Chondrocyte (in vitro differentiated cells): ENCODE measurements at places on chromosomes 2 and 18. TPM values are rescaled to one million over a fixed set of nuclear protein-coding genes. Genes with fewer than 3 reads are reported as not detected.

Gene RAB6D
- 0.07 TPM in 1 of 3 replicates, not detected in the others for total RNA-seq

- no peaks in the 10 kb centered on the region for H3K27me3 ChIP-seq
- no peak overlapping the region for H3K4me3 ChIP-seq
- peaks cover 43% of the 10 kb centered on the region for H3K4me1 ChIP-seq
- no peak for DNase-seq
- peak overlapping the region; percentile 66 for H3K27ac ChIP-seq
- H3K36me3 ChIP-seq, result no peaks in the 10 kb centered on the region
Observed at GRCh38 chr2:37894047-37894446, 31.0 kb upstream of the RMDN2 start.

DNA sequence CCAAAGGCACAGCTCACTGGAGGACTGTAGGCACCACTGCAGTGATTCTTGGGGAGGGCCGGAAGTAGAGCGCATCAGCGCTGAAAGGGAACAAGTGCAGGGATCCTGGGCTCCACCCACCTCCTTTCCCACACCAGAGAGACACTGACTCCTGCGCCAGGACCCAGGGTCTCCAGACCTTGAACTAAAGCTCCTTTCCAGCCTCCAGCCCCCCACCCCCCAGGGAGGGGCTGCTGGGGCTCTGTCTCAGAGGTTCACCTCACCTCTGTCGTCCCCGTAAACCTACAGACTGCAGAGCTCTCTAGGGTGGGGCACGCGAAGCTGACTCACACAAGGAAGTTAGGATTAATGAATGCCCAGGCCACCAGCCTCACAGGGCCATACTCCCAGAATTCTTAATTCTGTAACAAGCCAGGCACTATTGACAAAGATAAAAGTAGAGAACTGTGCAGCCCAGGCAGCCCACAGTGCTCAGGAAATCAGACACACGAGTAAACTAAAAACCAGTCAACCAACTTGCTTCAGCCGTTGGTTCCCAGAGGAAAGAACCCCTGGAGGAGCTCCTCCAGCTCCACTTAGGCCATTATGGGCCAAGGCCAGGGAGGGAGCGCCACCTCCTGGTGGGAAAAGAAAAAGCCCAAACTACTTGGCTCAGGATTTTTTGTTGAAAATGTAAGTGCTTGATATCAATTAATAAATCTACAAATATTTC lies 45.1 kb upstream of the ACAA2 start:
- no peak overlapping the region for H3K4me3 ChIP-seq
- DNase-seq, result no peak
- H3K36me3 ChIP-seq, result no peaks in the 10 kb centered on the region
- no peak overlapping the region for H3K27ac ChIP-seq
- peaks cover 2% of the 10 kb centered on the region for H3K27me3 ChIP-seq

Gene PLGLB2
- total RNA-seq, result 3.7 to 6.5 TPM (median 4.8 TPM) in 3 replicates

Gene CHST10
- total RNA-seq, result 9.8 to 11.1 TPM (median 10.8 TPM) in 3 replicates

DNA sequence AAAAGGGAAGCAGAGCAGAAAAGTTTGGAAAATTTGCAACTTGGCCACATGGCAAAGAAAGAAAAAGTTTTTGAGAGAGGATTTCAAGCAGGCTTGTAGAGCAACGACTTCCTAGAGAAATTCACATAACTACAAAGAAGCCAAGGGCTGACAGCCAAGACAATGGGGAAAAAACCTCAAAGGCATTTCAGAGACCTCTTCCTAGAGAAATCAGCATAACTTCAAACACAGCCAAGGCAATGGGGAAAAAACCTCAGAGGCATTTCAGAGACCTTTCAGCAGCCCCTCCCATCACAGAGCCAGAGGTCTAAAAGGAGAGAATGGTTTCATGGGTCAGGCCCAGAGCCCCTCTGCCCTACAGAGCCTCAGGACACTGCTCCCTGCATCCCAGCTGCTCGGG lies 7.2 kb downstream of the ADI1 start:
- H3K4me1 ChIP-seq, result peaks cover under 1% of the 10 kb centered on the region
- no peaks in the 10 kb centered on the region for H3K27me3 ChIP-seq
- H3K27ac ChIP-seq, result no peak overlapping the region
- H3K4me3 ChIP-seq, result no peak overlapping the region
- no peak for DNase-seq

- peak overlapping the region; percentile 55 for H3K4me3 ChIP-seq
- H3K27ac ChIP-seq, result peak overlapping the region; percentile 100
- DNase-seq, result no peak
- H3K36me3 ChIP-seq, result no peaks in the 10 kb centered on the region
Observed at GRCh38 chr2:11405599-11406266, 60.2 kb downstream of the E2F6 start.

Gene MC4R
- total RNA-seq, result not detected in 3 replicates

- DNase-seq, result no peak
- H3K36me3 ChIP-seq, result peaks cover 8% of the 10 kb centered on the region
- peaks cover 8% of the 10 kb centered on the region for H3K4me1 ChIP-seq
- no peak overlapping the region for H3K4me3 ChIP-seq
Observed at GRCh38 chr2:126725580-126725979, 69.6 kb downstream of the GYPC start.

DNA sequence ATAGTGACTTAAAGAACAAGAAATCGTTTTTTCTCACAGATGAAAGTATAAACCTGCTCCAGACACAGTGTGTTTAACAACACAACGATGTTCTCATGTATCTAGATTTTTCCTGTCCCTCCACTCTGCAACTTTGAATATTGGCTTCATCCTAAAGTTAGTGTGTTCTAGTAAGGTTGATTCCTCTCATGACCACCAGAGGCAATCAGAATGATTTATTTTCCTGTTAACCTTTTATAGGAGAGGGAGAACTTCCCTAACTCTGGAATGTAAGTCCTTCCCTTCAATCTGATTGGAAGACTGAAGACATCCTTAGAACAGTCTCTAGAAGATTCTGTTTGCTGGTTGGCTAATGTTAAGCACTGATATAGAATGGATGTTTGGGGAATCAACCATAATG lies 41.0 kb upstream of the TAF4B start:
- H3K36me3 ChIP-seq, result no peaks in the 10 kb centered on the region
- peaks cover 2% of the 10 kb centered on the region for H3K27me3 ChIP-seq
- no peak for DNase-seq
- H3K27ac ChIP-seq, result no peak overlapping the region
- no peak overlapping the region for H3K4me3 ChIP-seq
- H3K4me1 ChIP-seq, result no peaks in the 10 kb centered on the region

GRCh38 chr2:101302016-101302415 lies 6.5 kb downstream of the RNF149 start:
- no peak overlapping the region for H3K4me3 ChIP-seq
- no peak for DNase-seq
- H3K4me1 ChIP-seq, result peaks cover 57% of the 10 kb centered on the region
- peaks cover 2% of the 10 kb centered on the region for H3K36me3 ChIP-seq
- no peaks in the 10 kb centered on the region for H3K27me3 ChIP-seq

DNA sequence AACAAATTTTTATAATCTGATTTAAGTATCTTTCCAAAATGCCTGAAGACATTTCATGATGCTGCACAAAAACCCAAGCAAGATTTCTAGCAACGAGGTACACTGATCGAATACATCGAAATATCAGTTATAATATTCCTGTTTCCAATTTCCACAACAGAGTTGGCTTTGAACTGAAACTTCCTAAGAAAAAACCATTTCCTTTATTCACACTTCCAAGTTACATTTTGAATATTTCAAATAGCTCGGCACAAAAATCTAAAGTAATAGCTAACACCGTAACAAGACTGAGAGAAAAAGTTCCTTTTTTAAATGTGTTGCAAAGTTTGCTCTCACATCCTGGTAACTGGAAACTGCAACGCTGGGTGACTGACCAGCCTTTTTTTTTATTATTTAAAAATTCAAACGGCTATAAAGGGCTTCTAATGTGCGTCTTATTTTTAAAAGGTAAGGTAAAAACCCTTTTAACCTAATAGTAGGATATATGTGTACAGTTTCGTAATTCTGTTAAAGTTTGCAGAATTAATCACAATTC lies 1.7 kb downstream of the HNRNPLL start:
- no peak for DNase-seq
- peak overlapping the region; percentile 88 for H3K4me3 ChIP-seq
- peak overlapping the region; percentile 98 for H3K27ac ChIP-seq
- H3K4me1 ChIP-seq, result peaks cover 50% of the 10 kb centered on the region
- no peaks in the 10 kb centered on the region for H3K27me3 ChIP-seq

Gene IL1R2
- total RNA-seq, result not detected in 3 replicates

DNA sequence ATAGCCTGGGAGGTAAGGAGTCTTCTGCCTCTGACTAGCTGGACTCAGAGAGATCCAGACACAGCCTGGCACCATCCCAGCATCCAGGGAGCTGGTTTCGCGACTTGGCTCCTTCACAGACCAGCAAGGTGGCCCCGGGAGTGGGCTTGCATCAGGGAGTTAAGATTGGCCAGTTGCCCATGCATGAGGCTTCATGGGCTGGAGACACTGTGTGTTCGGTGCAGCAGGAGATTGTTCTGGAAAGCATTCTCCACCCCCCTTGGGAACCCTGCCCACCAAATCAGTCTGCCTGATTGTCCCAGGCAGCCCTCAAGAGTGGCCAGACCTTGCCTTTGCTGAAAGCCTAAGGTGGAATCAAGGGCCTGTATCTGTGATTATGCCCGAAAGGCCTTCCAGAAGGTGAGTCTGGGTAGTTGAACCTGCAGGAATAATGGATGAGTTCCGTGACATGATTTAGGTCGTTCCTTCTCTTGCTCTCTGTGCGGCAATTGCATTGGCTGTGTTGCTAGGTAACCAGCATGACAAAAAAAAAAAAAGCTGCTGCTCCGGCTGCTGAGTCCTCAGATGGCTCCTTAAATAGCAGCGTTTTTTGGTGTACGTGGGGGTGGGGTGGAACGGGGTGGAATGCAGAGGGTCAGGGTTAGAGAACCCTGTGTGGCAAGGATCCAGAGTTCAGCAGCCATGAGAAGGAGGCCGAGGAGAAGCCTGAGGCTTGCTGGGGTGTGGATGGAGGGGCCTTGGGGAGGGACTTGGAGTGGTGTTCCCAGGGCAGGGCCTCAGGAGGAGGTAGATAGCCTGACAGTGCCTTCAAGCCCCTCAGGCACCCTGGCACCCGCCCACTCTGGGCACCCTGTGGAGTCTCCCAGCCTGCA lies 93.0 kb upstream of the MCFD2 start:
- DNase-seq, result no peak
- H3K36me3 ChIP-seq, result peaks cover 21% of the 10 kb centered on the region
- H3K27me3 ChIP-seq, result no peaks in the 10 kb centered on the region
- peaks cover 40% of the 10 kb centered on the region for H3K4me1 ChIP-seq
- H3K4me3 ChIP-seq, result peak overlapping the region; percentile 29
- H3K27ac ChIP-seq, result peak overlapping the region; percentile 97

DNA sequence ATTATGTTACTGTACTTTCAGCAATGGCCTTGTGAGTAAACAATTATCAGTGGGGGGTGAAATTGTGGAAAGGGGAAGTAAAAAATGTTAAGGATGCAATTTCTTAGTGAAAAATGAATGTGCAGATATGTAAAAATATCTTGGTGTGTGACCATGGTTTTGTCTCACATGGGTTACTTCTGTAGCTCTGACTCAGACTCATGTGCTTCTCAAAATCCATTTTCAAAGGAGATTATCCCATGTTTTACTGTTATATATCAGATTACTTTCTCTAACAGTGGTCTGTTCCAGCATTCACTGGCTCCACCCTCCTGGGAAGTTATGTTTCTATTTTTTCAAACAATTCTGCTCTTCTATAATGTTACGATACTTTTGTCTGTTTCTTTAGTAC lies 298.2 kb upstream of the COL3A1 start:
- no peaks in the 10 kb centered on the region for H3K27me3 ChIP-seq
- H3K27ac ChIP-seq, result peak overlapping the region; percentile 49
- H3K4me3 ChIP-seq, result no peak overlapping the region

DNA sequence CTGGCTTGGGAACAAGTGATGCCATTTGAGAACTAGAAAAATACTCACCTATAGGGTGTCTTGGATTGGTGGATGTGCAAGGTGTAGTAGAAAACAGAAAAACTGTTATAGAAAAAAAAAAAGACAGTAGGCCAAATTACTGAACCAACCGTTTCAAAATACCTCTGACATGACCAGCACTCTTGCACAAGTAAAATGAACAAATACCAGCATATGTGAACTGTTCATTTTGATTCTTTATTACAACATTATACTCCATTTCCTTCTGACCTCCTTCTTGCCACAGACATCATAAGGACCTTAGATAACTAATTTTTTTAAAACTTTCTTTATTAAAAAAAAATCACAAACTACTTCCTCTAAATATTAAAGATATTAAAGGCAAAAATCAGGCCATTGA lies 125.5 kb downstream of the ATAD2B start:
- H3K36me3 ChIP-seq, result peaks cover 3% of the 10 kb centered on the region
- H3K4me3 ChIP-seq, result no peak overlapping the region
- peak overlapping the region; percentile 49 for H3K27ac ChIP-seq
- no peak for DNase-seq
- no peaks in the 10 kb centered on the region for H3K27me3 ChIP-seq

DNA sequence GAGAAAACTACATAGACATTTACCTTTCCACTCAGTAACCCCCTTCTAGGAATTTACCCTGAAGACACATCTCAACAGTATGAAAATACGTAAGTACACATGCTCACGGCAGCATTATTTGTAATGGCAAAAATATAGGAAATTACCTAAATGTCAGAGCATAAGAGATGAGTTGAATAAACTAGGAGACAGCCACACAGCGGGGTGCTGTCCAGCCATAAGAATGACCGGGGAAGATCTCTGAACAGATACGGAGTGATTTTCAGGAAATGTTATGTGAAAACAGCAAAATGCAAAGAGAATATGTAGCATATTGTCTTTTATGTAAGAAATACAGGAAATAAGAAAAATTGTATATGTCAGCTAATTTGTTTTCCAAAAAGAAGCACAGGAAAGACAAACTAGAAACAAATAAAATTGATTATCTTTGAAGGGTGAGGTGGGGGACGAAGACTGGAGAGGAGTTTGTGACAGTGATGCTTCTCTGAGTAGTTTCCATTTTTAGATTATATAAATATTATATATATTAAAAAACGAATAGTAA lies 195.4 kb downstream of the HAUS1 start:
- H3K4me1 ChIP-seq, result no peaks in the 10 kb centered on the region
- peaks cover 2% of the 10 kb centered on the region for H3K36me3 ChIP-seq
- no peak overlapping the region for H3K27ac ChIP-seq
- no peak overlapping the region for H3K4me3 ChIP-seq

- no peak for DNase-seq
- H3K27me3 ChIP-seq, result no peaks in the 10 kb centered on the region
- H3K4me1 ChIP-seq, result peaks cover 29% of the 10 kb centered on the region
- H3K27ac ChIP-seq, result peak overlapping the region; percentile 77
- no peak overlapping the region for H3K4me3 ChIP-seq
Observed at GRCh38 chr2:112032689-112033465, 22.2 kb upstream of the TMEM87B start.
